ENCODE measurements at places on chromosomes 11 and 22.

GRCh38 chr11:34540870-34541269, 27.3 kb upstream of the ELF5 start:
- no peak for DNase-seq

DNA sequence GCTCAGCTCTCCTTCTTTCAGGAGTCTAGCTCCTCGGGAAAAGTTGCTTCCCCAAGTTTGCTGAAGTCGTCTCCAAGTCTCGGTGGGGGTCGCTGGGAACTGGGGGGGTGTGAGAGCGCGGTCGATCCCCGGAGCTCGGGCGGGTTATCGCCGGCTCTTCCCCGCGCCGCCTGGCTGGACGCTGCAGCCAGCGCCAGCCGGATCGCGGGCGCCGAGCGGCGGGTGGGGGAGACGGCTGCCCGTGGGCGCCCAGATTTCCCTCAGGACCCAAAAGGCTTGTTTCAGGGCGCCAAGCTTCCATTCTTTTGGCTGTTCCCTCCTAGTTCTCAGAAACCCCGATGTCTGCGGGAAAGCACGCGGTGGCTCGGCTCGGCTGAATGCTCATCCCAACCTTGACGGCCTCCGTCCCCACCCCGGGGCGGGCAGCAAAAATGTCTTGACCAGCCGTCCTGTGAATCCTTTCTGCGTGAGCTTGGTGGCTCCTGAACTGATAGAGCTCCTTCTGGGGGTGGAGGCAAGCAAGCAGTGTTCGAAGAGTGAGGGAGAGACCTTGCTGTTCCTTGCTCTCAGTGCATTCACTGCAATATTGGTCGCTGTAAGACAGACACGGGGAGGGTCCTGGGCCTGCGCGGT, 1.7 kb downstream of the ZBTB16 start:
- DNase-seq, result no peak

DNA sequence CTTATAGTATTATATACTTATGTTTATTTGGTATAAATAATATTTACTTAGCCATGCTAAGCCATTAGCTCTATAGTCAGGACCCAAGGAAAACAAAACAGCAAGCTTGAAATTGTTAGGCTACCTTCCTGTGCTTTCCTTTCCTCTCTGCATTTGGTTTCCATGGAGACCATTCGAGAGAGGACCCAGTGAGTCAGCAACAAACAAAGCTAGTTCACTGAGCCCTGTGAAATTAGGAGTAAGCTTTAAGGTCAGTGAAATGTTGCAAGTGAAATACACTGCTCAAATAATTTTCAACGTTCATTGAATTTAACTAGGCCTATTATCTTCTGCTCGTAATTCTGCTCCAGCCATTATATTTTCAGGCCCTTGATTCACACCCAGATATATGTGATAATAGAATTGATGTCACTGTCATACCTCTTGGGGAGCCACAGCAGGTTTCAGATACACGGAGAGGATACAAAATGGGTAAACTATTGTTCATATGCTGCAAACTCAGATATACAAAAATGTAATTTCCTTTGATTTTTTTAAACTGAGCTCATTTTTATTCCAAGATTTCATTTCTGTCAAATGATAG, 9.1 kb upstream of the OR10D3 start:
- peak; percentile 56 for DNase-seq

DNA sequence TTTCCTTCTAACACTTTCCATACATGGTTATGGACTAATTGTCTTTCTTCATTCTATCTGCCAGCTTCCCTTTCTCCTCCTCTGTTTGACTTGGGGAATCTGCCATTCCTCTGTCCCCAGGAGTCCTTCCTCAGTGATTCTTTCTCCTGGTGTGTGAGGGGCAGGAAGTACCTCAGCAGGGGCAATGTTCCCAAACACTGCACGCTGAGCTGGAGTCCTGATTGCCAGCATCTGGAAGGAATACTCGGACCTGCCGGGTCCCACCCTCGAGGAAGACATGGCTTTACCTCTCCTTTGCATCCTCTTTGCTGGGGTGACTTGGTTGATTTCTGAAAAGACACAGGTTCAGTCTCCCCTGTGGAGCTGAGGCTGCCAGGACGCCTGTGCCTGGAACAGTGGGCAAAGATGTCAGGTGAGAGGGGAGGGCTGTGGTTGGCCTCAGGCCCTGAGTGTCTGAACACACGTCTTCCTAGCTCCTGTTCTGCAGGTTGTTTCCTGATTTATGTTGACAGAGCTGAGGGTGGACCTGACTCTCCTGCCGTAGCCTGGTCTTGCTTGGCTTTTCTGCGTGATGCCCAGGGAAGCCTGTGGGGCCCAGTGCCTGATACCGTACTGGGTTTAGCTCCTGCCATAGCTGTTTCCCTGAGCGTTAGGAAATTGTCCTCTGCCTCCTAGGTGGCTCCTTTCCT, 4.3 kb downstream of the COX8A start:
- DNase-seq, result no peak

- no peak for DNase-seq
Measured at GRCh38 chr11:75272391-75272790, 31.8 kb downstream of the TPBGL start.

DNA sequence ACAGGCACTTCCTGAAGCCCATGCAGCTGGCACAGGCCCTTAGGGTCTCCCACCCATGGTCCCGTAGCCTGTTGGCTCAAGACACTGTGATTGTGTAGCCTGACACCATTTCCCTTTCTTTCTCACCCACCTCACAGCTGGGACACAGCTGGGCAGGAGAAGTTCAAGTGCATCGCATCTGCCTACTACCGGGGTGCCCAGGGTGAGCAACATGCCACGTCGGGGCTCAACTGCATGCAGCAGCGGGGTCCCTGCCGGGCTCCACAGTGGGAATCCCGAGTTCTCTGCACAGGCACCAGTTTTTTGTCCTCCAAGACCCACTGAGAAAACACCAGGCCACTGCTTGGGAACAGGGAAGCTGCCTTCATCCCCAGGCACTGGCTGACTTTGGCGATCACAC, 10.6 kb downstream of the RAB36 start:
- no peak for DNase-seq

- DNase-seq, result no peak
Measured at GRCh38 chr11:61869429-61869707, 22.0 kb downstream of the FADS3 start.

GRCh38 chr11:1472180-1473005, 14.2 kb downstream of the MOB2 start:
- no peak for DNase-seq

- no peak for DNase-seq
Measured at GRCh38 chr22:44245867-44246266, 65.1 kb downstream of the PARVG start.

- no peak for DNase-seq
Measured at GRCh38 chr22:47556473-47556872, 794.0 kb downstream of the TBC1D22A start.

GRCh38 chr22:49725516-49725915, 102.2 kb downstream of the BRD1 start:
- no peak for DNase-seq

DNA sequence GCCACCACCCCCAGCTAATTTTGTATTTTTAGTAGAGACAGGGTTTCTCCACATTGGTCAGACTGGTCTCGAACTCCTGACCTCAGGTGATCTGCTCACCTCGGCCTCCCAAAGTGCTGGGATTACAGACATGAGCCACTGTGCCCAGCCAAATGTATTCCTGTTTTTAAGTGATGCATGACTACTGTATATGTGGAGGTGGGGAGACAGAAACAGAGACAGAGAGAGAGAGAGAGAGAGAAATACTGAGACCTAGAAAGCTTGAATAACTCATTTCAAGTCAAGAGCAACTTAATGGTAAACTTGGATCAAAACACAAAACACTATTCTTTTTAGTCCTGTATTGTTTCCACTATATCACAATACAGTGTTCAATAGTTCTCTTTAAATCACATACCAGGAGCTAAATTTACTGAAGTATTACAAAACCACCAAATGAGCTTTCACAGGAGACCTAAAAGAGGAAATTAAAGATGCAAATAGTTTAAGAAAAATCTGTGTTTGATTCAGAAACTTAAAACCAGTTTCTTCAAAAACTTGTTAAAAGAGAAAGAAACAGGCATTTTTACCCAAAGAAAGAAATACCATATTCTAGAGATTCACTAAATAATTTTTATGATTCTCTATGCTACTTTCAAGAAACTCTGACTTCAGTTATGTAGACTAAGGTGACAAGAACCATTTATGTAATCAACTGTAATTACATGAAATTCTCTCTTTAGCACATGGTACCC, 188.7 kb downstream of the ETS1 start:
- no peak for DNase-seq

DNA sequence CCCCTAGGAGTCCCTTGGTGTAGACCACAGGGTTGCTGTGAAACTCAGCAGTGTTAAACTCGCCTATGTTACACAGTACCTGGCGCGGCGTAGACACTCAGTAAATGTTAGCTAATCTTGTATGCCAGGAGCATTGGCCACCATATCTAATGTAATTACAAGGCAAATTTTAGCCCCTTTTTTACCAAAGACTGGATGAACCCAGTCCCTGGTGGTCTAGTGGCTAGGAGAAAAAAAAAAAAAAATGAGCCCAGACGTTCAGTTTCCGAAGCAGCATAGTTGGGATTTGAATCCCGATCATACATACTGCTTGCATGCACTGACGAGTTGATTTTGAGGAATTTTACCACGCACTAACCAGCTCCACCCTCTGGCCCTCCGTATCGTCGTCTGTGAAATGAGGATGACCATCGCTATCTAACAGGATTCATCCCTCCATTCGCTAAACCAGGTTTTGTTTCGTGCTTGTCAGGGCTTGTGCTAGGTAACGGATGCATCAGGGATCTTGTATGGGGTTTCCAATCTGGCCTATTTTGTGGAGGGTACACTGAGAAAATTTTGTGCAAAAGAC, 688 bp downstream of the PTS start:
- DNase-seq, result peak; percentile 56

DNA sequence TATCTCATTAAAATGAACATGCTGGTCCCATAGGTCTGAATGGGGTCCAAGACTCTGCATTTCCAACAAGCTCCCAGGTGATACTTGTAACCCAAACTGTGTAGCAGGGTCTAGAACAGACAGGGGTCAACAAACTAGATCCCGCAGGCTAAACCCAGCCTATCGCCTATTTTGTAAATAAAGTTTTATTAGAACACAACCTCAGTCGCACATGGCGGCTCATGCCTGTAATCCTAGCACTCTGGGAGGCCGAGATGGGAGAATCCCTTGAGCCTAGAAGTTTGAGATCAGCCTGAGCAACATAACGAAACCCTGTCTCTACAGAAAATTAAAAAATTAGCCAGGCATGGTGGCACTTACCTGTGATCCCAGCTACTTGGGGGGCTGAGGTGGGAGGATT, 42.3 kb upstream of the HMGXB4 start:
- no peak for DNase-seq

- no peak for DNase-seq
Measured at GRCh38 chr11:129267716-129268115, 75.6 kb upstream of the ARHGAP32 start.

DNA sequence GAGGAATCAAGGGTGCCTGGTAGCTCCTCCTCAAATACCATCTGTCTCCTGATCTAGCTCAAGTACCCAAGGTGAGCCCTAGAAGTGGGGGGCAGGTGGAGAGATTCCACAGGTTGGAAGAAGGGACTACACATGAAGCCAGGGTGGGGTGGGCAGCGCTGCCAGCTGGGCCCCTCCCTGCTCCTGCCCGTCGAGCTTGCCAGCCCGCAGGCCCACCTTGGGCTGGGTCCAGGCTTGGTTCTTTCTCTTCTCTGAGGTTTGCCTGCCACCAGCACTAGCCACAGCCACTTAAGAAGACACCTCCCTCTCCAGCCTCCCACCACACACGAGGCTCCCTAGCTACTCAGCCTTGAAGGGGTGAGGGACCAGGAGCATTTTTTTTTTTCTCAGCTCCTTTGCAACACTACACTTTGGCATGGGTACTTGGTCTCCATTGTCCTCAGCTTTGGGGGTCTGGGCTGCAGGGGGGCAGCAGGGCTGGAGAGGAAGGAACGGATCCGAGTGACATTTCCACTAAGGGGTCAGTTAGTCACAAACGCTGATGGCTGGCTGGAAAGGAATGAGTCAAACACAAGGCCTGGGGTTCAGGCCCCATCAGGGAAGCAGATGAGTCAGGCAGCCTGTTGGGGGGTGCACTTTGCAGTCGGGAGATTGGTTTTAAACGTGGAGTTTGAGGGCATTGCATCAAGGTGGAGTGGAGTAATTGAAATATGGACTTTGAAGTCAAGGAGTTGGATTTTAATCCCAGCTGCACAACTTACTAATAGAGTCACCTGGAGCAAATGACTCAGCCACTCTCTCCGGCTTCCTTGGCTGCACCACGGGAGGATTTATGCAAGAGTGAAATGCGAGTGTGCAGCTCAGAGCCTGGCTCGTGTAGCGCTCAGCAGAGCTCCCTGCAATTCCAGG, 7.4 kb upstream of the NPTXR start:
- peak; percentile 83 for DNase-seq

DNA sequence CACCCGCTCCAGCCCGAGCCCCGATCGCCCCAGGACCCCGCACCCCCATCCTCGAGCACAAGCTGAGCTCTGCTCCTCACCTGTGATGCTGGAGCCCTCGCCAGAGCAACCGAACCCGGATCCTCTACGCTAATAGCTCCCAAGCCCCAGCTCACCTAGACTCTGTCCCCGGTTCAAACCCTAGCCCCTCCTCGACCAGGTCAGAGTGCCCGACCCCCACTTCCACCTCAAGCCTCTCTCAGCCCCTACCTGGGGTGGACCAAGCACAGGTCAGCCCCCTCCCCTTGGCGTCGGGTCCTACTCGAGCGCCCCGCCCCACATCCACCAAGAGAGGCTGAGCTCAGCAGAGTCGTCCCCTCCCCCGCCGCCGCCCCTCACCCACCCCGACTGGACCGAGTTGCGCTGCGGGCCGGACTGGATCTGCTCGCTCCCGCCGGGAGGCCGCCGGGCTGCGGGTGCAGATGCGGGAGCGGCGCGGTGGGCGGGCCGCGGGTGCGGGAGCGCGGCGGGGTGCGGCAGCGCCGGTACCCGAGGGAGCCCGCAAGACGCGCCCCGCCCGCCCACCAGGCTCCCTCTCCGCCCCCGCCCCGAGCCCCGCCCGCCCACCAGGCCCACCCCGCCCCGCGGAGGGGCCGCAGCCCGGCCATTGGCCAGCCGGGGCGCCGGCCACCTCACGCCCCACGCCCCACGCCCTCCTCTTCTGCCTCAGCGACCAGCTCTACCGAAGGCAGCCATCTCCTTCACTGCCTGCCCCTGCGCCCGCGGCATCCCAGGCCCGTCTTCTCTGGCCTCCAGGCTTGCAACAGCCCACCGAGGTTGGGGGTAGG, 577 bp upstream of the DKK3 start:
- peak; percentile 38 for DNase-seq

GRCh38 chr22:36048911-36049677, 20.5 kb upstream of the RBFOX2 start:
- DNase-seq, result peak; percentile 36

GRCh38 chr22:25334162-25334490, 114.7 kb downstream of the CRYBB2 start:
- peak; percentile 8 for DNase-seq

- no peak for DNase-seq
Measured at GRCh38 chr22:37109242-37109917, at the start of gene TMPRSS6. Gene TMPRSS6, minus strand, starts transcription at chr22:37109713. Its CDS starts 6,296 bp downstream, at chr22:37103417.

DNA sequence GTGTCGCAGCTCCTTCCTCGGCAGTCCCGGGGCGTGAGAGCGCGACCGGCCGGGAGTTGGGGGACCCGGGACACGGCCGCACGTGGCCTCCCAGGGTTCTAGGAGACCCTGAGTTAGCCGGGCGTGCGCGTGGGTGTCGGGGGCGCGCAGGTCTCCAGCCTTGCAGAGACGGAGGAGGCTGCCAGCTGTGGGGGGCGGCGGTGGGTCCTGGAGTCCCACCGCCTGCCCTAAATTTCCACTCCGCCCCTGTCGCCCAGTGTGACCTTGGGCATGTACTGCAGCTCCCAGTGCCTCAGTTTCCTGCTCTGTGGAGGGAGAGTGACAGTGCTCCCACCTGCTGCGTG, 18.8 kb downstream of the RRP7A start:
- no peak for DNase-seq

Data from amniotic epithelial cell (primary cell).